ENCODE measurements at places on chromosomes 1 and 21.
A peak's percentile ranks its signal among the peaks of the same experiment; 100 is the strongest.

DNA sequence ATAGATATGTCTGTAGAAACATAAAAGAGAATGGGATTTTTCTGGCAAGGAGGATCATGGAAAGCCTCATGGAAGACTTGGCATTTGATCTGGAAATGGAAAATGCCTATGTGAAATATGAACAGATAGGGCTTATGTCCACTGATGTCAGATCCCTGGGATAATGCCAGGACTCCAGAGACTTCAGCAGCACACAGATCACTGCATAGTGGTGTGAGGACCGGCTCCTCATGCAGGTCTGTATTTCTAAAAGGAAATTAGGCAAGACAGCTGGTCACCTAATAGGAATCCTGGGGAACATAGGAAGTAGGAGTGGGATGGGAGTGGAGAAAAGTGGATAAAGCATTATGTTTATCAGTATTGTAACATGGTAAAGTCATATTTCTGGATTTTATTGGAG lies 56.8 kb upstream of the IPO9 start:
- H3K4me1 ChIP-seq: no peaks in the 10 kb centered on the region
- peaks cover 6% of the 10 kb centered on the region for H3K36me3 ChIP-seq
- no peak overlapping the region for H3K4me3 ChIP-seq
- H3K27ac ChIP-seq: no peak overlapping the region
- peaks cover 9% of the 10 kb centered on the region for H3K27me3 ChIP-seq

DNA sequence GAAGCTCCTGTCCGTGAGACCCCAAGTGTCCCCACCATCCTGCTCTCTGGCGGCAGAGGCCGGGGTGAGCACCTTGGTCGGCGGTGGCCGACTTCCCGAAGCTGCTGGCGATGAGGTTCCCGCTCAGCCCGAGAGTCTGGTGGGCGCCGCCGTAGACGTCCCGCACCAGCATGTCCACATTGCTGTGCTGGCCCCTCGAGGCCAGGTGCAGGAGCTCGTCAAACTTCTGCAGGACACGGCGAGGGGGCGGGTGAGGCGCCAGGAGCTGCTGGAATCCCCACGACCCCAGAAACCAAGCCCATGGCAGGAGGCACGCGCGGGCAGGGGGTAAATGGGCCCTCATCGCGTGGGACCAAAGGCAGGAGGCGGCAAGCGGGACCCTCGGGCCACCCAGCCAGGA lies 6.7 kb downstream of the PANK4 start:
- peaks cover 19% of the 10 kb centered on the region for H3K36me3 ChIP-seq
- peaks cover 18% of the 10 kb centered on the region for H3K4me1 ChIP-seq
- H3K27ac ChIP-seq: no peak overlapping the region
- no peak overlapping the region for H3K4me3 ChIP-seq
- no peak for DNase-seq

- H3K27ac ChIP-seq: peak overlapping the region; percentile 17
- peaks cover 44% of the 10 kb centered on the region for H3K4me1 ChIP-seq
- H3K4me3 ChIP-seq: no peak overlapping the region
- H3K36me3 ChIP-seq: peaks cover 6% of the 10 kb centered on the region
- no peak for DNase-seq
- no peaks in the 10 kb centered on the region for H3K27me3 ChIP-seq
Measured at GRCh38 chr1:185059950-185060571, 14.7 kb downstream of the RNF2 start.

GRCh38 chr1:199041173-199041914 lies 402.5 kb downstream of the PTPRC start:
- H3K27me3 ChIP-seq: peaks cover 13% of the 10 kb centered on the region
- H3K36me3 ChIP-seq: no peaks in the 10 kb centered on the region
- DNase-seq: no peak
- H3K27ac ChIP-seq: no peak overlapping the region
- H3K4me1 ChIP-seq: peaks cover 5% of the 10 kb centered on the region

- H3K4me1 ChIP-seq: peaks cover 12% of the 10 kb centered on the region
- H3K27ac ChIP-seq: no peak overlapping the region
- peaks cover 20% of the 10 kb centered on the region for H3K27me3 ChIP-seq
- H3K36me3 ChIP-seq: no peaks in the 10 kb centered on the region
- peak overlapping the region; percentile 9 for H3K4me3 ChIP-seq
- DNase-seq: no peak
Measured at GRCh38 chr1:204075890-204076846, 3.3 kb downstream of the SOX13 start.

DNA sequence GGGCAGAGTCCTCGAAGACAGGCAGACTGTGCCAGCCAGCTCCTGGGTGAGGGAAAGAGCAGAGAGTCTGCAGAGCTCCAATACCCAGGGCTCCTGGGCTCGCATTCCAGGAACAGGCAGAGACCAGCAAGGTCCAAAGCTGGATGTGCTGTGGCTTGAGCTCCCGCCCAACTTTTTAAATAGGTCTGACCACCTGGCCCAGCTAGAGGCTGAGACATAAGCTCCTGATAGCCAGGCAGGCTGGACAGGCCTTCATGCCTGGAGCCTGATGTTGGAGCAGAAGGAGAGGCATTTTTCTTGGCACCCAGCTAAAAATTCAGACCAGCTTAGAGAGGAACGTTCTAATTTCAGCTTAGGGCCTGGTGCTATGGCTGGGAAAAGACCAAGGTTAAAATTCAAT lies 178.4 kb upstream of the TMEM51 start:
- no peak overlapping the region for H3K4me3 ChIP-seq
- peaks cover 1% of the 10 kb centered on the region for H3K27me3 ChIP-seq
- H3K27ac ChIP-seq: no peak overlapping the region

GRCh38 chr1:32393832-32394140 lies 455 bp downstream of the BSDC1 start:
- H3K4me1 ChIP-seq: peaks cover 13% of the 10 kb centered on the region
- H3K27ac ChIP-seq: peak overlapping the region; percentile 98
- H3K4me3 ChIP-seq: peak overlapping the region; percentile 99

DNA sequence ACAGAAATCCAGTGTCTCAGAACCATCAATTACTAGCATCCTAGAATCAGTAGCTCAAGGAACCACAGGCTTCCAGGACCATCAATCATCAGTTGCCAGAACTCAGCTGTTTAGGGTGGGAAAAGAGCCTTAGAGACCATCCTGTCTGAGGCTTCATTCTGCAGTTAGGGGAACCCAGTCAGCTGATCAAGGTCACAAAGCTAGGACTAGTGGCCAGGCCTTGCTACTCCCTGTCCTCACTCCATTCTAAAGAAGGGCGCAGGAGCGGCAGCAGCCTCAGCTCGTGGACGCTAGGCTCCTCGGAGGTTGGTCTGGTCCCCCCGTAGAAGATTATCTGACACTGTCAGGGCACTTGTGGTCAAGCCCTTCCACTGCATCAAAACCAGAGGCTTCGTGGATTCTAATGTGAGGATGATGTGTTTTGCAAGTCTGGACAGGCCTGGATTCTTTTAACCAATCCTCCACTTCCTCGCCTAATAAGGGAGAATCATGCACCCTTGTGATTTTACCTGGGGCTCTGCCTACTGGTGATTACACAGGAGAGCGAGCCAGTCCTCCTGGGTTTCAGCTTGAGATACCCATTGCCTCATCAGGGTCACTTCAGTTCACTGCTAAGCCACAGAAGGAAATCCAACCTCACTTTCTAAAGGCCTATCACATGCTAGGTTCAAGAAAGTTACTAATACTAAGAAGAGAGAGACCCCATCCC lies 41.7 kb upstream of the IFFO2 start:
- H3K27me3 ChIP-seq: peaks cover 16% of the 10 kb centered on the region
- H3K36me3 ChIP-seq: peaks cover 7% of the 10 kb centered on the region
- no peak overlapping the region for H3K4me3 ChIP-seq
- no peak overlapping the region for H3K27ac ChIP-seq

- DNase-seq: no peak
- H3K27me3 ChIP-seq: no peaks in the 10 kb centered on the region
- H3K36me3 ChIP-seq: peaks cover 12% of the 10 kb centered on the region
- no peak overlapping the region for H3K27ac ChIP-seq
- H3K4me3 ChIP-seq: no peak overlapping the region
Measured at GRCh38 chr21:33451634-33452071, 28.1 kb downstream of the TMEM50B start.

DNA sequence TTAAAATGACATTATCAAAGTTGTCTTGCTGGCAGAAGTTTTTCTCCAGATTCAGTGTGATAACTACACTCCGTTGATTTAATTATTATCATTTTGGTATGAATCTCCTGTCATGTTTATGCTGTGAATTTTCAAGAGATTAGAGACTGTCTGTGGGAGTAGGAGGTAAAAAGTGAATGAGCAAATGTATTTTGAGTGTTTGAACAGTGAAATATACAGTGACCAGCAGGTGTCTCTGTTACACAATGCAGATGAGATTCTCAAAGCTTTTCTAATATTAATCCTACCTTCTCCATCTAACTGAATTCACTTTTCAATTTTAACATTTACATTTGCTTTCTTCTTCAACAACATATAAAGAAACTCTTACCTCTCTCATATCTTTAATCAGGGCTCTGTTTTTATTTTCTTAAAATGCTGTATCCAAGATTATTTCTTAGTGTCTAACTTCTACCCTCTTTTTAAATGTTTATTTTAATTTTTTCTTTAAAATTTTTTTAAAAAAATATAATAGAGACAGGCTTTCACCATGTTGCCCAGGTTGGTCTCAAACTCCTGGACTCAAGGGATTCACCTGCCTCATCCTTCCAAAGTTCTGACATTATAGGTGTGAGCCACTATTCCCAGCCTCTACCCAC lies 20.9 kb upstream of the HSPA13 start:
- no peaks in the 10 kb centered on the region for H3K27me3 ChIP-seq
- H3K36me3 ChIP-seq: no peaks in the 10 kb centered on the region
- H3K4me1 ChIP-seq: no peaks in the 10 kb centered on the region
- no peak overlapping the region for H3K4me3 ChIP-seq
- peak; percentile 21 for DNase-seq

Measured in memory B cell (primary cell).